ENCODE measurements at places on chromosomes 5 and 9.
A peak's percentile ranks its signal among the peaks of the same experiment; 100 is the strongest.

- peak; percentile 35 for DNase-seq
Measured at GRCh38 chr5:36744773-36745589, 131.6 kb upstream of the NIPBL start.

- DNase-seq, result no peak
Measured at GRCh38 chr9:127109212-127109711, 13.2 kb downstream of the ANGPTL2 start.

DNA sequence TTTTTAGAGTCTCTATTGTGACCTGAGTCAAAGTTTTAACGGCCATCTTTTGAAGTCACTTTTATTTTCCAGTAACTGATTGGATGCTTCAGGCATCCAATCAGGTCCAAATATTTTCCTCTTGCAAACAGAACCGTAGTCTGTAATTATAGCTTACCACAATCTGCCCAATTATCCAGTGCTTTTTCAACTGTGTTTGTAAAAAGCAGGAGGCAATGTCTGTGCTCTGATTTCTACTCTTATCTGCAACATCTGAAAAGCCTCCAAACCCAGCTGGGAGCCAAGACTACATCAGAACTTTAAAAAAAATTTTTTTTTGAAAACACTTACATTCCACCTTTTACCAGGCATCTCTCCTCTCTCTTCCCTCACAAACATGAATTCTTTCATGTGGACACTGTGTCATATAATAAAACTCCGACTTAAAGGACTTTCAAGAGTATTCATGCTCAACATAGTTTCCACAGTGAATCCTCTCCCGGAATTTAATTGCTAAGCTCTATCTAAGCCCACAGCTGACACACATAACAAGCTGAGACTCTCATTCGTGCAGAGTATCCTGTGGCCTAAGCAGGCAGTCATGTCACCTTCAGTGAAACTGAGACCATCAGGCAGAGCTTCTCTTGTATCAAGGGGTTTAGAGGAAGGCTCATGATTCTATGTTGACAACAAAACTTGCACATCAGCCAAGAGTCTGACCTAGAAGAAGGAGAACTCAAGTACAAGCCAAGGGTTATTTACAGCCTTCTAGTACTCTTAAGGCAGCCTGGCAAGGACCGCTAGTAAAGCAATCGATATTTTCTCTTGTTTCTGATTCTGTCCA lies 272.7 kb downstream of the TLE1 start:
- DNase-seq, result no peak

DNA sequence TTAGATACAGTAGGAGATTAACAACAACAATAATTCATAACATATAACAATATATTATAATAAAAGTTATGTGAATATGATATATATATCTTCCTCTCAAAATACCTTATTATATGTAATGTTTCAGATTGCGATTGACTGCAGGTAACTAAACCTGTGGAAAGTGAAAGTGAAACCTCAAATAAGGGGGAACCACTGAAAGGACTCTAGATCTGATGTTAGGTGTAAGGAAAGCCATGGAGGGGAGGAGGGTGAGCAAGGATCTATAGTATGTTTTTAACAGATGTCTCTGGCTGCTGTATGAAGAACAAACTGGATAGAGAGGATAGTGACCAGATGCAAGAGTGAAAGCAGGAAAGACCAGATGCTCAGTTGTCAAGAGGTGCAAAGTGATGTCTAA lies 5.8 kb upstream of the FSTL4 start:
- DNase-seq, result no peak

GRCh38 chr9:125380406-125380805 lies 118.8 kb downstream of the GAPVD1 start:
- DNase-seq, result no peak

DNA sequence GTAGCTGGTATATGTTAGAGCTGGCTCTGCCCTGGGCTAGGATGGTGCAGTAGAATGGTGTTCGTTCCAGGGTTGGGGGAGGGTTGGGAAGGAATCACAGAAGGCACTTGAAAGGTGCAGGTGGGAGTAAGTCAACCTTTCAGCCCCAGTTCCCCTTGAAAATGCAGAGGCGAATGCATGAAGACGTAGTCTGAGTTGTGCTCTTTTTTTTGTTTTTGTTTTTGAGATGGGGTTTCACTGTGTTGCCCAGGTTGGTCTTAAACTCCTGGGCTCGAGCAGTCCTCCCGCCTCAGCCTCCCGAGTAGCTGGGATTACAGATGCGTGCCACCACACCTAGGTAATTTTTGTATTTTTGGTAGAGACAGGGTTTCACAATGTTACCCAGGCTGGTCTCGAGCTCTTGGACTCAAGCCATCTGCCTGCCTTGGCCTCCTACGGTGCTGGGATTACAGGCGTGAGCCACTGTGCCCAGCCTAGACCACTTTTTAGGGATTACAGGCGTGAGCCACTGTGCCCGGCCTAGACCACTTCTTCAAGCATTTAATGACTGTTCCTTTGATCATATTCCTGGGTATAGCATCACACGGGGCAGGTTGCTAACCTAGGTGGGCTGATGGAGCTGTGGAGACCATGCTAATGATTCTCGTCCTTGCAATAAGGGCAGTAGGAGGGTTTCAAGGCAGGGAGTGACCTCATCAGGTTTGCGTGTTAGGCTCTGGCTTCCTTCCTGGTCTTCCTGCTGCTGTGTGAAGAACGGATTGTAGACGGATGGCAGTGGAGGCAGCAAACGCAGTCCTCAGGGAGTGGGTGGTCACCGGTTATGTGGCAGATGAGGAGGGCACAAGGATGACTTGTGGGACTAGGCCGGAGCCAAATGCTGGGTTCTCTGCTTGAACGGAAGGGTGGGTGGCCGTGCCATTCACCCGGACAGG lies 13.7 kb downstream of the EHMT1 start:
- peak; percentile 60 for DNase-seq

GRCh38 chr9:12095931-12096330 lies 597.3 kb upstream of the TYRP1 start:
- no peak for DNase-seq

GRCh38 chr5:102845041-102845440 lies 89.9 kb downstream of the PAM start:
- no peak for DNase-seq
